Glutamatergic neuron (in vitro differentiated cells): ENCODE measurements at places on chromosomes 4 and X. TPM values are rescaled to one million over a fixed set of nuclear protein-coding genes. Genes with fewer than 3 reads are reported as not detected.

The DRD5 gene
- total RNA-seq, result not detected

The UGT2B15 gene
- not detected for total RNA-seq

The TREX2 gene
- 0.29 TPM for total RNA-seq

The NRK gene
- total RNA-seq, result 0.29 TPM

The MCUB gene
- total RNA-seq, result 9.7 TPM

The NPNT gene
- not detected for total RNA-seq

The CCDC110 gene
- total RNA-seq, result 1.3 TPM

DNA sequence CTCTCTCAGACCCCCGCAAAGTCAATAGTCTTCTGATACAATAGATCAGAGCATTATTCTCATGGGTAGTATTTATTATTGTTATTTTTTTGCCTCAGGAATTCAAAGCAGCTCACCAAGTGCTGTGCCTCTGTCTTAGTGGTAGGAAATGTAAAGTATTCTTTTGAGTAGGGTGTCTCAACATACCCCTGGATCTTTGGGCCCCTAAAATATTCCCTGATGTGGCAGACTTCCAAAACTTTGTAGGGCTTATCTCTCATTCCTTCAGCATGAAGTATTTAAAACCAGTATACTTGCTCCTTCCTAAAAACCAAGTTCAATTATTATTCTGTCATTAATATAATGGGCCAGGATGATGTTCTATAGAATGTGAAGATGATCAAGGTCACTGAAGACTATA, 115.3 kb upstream of the ZNF827 start:
- H3K27me3 ChIP-seq, result no peaks in the 10 kb centered on the region
- no peak overlapping the region for H3K4me3 ChIP-seq
- H3K27ac ChIP-seq, result no peak overlapping the region
- H3K36me3 ChIP-seq, result peaks cover under 1% of the 10 kb centered on the region
- H3K4me1 ChIP-seq, result no peaks in the 10 kb centered on the region

DNA sequence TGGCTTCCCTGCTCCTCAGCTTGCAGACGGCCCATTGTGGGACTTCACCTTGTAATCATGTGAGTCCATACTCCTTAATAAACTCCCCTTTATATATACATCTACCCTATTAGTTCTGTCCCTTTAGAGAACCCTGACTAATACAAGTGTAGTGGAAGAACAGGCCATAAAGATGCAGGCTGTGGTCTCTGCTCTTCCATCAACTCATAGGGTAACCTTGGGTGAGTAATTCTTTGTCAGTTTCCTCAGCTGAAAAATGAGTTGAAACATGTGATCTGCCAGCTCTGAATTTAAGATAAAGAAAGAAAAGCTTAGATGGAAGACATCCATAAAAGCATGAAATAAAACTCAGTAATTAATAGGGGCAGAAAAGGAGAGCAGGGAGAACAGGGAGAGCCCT, 103.6 kb downstream of the ENOX2 start:
- no peak overlapping the region for H3K4me3 ChIP-seq
- H3K36me3 ChIP-seq, result no peaks in the 10 kb centered on the region
- no peak overlapping the region for H3K27ac ChIP-seq
- no peak for DNase-seq

- H3K27me3 ChIP-seq, result no peaks in the 10 kb centered on the region
- no peaks in the 10 kb centered on the region for H3K36me3 ChIP-seq
- H3K4me1 ChIP-seq, result no peaks in the 10 kb centered on the region
- H3K4me3 ChIP-seq, result no peak overlapping the region
- DNase-seq, result no peak
Measured at GRCh38 chr4:109914322-109914721, 1.6 kb downstream of the EGF start.

GRCh38 chr4:25580633-25581467, 74.8 kb upstream of the SLC34A2 start:
- H3K4me1 ChIP-seq, result no peaks in the 10 kb centered on the region
- H3K36me3 ChIP-seq, result no peaks in the 10 kb centered on the region
- no peak for DNase-seq
- H3K27ac ChIP-seq, result no peak overlapping the region
- H3K27me3 ChIP-seq, result peaks cover 3% of the 10 kb centered on the region

DNA sequence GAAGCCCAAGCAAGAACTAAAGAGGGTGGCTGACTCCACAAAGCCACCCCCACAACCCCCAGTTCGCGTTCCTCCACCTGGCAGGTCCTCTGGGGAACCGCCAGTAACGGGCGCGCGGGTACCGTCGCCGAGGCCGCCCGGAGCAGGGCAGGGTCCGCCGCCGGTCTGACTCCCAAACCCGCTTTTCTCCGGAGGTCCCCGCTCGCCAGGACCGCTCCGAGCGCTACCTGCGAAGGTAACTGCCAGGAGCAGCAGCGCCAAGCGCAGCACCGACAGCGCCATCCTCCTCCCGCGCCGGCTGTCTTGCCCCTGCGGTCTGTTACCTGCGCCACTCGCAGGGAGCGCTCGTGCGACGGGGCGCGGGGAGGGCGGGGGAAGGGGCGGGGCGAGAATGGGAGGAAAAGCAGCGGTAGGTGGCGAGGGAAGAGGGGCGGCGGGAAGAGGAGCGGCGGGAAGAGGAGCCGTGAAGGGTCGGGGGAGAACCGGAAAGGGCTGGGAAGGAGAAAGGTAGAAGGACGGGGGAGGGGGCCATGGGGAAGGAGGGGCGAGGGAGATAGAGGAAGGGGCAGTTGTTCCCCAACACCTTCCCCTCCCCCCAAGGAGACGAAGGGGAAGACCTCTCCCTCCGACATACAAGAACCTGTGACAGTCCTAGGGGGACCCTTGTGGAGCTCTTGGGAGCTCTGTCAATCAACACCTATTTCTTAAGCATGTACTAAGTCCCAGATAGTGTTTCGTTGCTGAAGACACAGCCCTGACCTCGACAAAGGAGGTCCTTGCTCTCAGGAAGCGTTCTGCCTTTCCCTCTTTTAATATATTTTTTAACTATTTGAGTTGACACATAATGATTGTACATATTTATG, at the start of gene SPINK2:
TSS of gene SPINK2 (minus strand) at position 321 of the 863 bp plus-strand sequence. CDS start at position 282, 39 bp downstream.
- peak within 1 kb of the TSS; percentile 71 for H3K4me3 ChIP-seq
- no peak within 1 kb of the TSS for H3K27ac ChIP-seq
- no peaks in the 10 kb centered on the region for H3K4me1 ChIP-seq

DNA sequence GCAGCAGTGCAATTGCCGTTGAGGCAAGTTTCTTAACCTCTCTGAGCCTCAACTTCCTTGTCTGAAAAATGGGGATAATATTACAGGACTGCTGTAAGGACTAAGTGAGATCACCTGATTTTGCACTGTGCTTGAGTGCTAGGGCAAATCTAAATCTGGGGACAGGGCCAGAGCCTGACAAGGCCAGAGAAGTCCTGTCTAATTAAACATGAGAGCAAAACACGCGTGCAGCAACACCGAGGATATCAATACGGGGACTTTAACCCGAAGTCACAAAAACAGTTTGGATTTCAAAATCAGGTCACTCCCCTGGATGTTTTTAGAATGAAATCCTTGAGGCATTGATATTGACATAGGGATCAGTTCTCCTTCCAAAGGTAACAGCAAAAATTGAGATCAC, 5.7 kb upstream of the GJB1 start:
- H3K4me3 ChIP-seq, result no peak overlapping the region
- no peaks in the 10 kb centered on the region for H3K36me3 ChIP-seq
- DNase-seq, result no peak
- H3K4me1 ChIP-seq, result no peaks in the 10 kb centered on the region
- no peak overlapping the region for H3K27ac ChIP-seq
- no peaks in the 10 kb centered on the region for H3K27me3 ChIP-seq

DNA sequence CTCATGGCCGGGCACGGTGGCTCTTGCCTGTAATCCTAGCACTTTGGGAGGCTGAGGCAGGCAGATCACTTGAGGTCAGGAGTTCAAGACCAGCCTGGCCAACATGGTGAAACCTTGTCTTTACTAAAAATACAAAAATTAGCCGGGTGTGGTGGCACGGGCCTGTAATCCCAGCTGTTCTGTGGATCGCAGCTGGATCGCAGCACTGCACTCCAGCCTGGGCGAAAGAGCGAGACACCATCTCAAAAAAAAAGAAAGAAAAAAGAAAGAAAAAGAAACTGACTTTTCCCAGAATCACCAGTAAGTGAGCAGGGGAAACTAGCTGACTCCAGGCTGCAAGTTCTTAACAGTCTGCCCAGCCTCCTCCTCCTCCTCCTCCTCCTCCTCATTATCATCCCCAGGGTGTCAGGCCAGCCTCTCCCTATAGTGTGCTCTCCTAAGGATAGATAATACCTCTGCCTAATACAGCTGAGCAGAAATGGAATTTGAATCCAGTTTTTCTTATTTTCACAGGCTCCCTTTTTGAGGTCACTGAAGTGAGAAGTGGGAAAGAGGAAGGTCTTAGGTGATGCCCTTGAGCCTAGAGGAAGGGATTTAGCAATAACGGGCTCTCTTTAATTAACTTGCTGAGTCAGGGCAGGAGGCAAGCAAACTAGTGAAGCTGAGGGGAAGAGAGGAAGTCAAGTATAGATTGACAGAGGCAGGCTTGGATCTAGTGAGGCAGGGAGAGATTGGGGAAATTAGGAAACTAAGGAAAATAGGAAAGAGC, 11.8 kb upstream of the ELF2 start:
- peaks cover 4% of the 10 kb centered on the region for H3K36me3 ChIP-seq
- H3K4me1 ChIP-seq, result no peaks in the 10 kb centered on the region
- DNase-seq, result no peak
- no peak overlapping the region for H3K27ac ChIP-seq
- peaks cover 2% of the 10 kb centered on the region for H3K27me3 ChIP-seq

GRCh38 chr4:11424000-11424399, 4.7 kb downstream of the HS3ST1 start:
- no peak overlapping the region for H3K4me3 ChIP-seq
- H3K27ac ChIP-seq, result no peak overlapping the region
- no peak for DNase-seq
- H3K36me3 ChIP-seq, result no peaks in the 10 kb centered on the region
- H3K4me1 ChIP-seq, result peaks cover 6% of the 10 kb centered on the region

DNA sequence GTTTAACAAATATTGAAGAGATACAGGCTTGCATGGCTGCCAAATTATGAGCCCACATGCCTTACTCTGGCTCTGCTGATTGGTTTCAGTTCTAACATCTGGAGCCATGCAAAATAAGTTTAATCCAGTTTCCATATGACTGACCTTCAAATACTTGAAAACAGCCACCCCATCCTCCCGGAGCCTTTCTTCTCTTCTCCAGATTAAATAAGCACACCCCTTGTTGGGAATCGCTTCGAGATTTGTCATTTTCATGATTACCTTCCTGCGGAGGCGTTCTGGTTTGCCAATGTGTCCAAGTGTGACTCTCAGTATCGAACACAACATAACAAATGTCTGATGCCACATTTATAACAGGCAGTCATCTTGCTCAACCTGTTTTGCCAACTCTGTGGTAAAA, 101.6 kb upstream of the JADE1 start:
- no peak overlapping the region for H3K4me3 ChIP-seq
- H3K36me3 ChIP-seq, result peaks cover 5% of the 10 kb centered on the region
- H3K27me3 ChIP-seq, result no peaks in the 10 kb centered on the region
- no peaks in the 10 kb centered on the region for H3K4me1 ChIP-seq
- no peak overlapping the region for H3K27ac ChIP-seq

DNA sequence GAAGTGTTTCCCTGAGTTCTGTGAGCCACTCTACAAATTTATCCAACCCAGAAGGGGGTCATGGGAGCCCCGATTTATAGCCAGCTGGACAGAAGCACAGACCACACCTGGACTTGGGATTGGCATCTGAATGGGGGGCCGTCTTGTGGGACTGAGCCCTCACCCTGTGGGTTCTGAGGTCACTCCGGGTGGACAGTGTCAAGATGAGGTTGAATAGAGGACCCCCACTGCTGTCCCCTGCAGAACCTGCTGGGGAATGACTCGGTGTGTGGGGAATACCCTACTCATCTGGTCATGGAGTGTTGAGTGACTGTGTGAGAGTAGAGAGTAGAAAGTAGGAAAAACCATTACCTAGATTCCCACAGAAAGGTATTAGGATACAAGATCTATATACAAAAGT, 67.5 kb downstream of the ZFYVE28 start:
- H3K27ac ChIP-seq, result no peak overlapping the region
- DNase-seq, result no peak
- H3K4me1 ChIP-seq, result peaks cover 19% of the 10 kb centered on the region
- H3K36me3 ChIP-seq, result no peaks in the 10 kb centered on the region
- H3K27me3 ChIP-seq, result peaks cover 9% of the 10 kb centered on the region

- DNase-seq, result no peak
- H3K27me3 ChIP-seq, result peaks cover 2% of the 10 kb centered on the region
- H3K4me3 ChIP-seq, result no peak overlapping the region
Measured at GRCh38 chr4:134401798-134402197, 200.2 kb upstream of the PABPC4L start.

- H3K4me1 ChIP-seq, result no peaks in the 10 kb centered on the region
- no peak for DNase-seq
- no peaks in the 10 kb centered on the region for H3K27me3 ChIP-seq
- H3K27ac ChIP-seq, result no peak overlapping the region
Measured at GRCh38 chr4:110967936-110968335, 345.1 kb upstream of the PITX2 start.

DNA sequence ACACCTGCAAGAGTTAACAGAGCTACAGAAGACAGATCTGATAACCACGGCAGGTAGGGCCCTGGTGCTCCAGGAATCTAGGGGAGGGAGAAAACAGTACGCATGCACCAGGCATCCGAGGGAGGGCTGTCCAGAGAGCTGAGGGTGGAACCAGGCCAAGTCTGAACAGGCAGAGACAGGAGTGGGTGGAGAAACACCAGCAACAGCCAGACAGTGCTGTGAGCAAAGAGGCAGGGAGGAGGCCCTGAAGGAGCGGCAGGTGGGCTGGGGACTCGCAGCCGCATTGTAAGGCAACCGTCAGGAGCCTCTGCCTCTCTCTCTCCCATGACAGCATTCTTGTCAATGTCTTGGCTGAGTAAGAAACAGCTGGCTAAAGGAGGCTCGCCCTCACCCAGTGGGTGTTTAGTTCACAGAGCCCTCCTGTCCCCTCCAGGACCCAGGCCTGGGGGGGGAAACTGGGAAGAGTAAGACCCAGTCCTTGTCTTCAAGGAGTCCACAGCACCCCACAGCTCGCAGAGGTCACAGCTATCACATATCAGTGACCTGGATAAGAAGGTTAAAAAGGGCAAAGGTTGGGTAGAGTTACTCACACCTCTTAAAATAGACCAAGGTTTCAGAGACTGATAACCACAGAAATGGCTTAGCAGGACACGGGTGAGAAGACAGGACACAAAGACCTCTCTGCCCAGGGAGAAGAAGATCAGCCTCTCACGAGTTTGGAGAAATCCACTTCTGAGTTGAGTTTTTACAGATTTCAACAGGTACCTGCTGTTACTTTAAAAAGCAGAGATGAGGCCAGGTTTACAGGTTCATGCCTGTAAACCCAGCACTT, 10.5 kb downstream of the ACSL1 start:
- H3K27me3 ChIP-seq, result peaks cover 2% of the 10 kb centered on the region
- no peak for DNase-seq
- H3K4me3 ChIP-seq, result no peak overlapping the region
- H3K36me3 ChIP-seq, result no peaks in the 10 kb centered on the region
- peaks cover 27% of the 10 kb centered on the region for H3K4me1 ChIP-seq

GRCh38 chr4:187176261-187176910, 452.7 kb upstream of the FAT1 start:
- no peaks in the 10 kb centered on the region for H3K27me3 ChIP-seq
- H3K4me1 ChIP-seq, result peaks cover 29% of the 10 kb centered on the region
- no peaks in the 10 kb centered on the region for H3K36me3 ChIP-seq
- H3K4me3 ChIP-seq, result no peak overlapping the region
